Activated CD4-positive, alpha-beta T cell treated with anti-CD3 and anti-CD28 coated beads for 24 hours (primary cell): ENCODE measurements at places on chromosomes 7 and 10.

DNA sequence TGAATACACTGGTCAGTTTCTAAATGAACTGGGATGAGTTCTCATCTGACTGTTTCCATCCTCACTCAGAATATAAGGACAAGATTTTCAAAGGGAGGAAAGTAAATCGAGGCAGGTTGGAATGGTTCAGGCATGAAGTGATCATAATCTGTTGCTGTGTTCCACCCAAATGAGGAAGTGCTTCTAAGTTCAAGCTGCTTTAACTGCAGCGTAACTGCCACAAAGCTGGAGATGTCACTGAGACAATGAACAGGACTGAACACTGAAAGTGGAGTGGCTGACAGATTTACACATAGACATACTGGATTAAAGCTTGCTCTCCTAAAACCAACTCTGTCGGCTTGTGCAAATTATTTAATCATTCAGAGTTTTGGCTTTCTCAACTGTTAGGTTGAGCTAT is 66.6 kb downstream of the GPR37 start:
- no peak for DNase-seq

DNA sequence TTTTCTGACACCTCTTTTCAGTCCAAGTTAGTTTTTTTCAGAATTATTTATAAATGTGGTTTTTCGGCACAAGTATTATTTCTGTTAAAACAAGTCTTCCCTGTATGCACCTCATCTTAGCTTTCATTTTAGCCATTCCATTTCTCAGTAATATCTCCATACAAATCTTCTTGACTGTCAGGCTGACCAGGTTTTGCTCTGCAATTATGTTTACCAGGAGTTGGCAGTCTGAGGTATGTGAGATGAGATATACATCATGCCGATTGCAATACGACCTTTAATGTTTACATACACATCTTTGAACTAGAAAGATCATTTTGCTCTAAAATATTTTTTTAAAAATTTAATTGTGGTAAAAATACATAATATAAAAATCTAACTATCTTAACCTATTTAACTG is 209.8 kb downstream of the GPR158 start:
- DNase-seq = no peak

DNA sequence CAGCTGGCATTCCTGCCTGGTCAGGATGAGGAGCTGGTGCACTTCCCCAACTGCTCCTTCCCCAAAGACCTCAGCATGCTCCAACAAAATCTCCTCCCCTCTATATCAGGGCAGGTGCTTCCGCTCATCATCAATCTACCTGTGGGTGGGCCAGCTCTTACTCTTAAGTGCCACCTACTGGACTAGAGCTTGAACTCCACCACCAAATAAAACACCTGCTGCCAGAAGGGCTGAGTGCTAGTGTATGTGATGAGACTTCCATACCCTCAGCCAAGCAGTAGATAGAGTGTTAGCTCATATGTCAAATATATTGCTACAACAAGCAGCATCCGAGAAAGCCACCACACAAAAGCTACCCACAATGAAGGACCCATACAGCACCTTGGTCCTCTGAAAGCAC is 264.3 kb downstream of the RNLS start:
- DNase-seq = no peak

- DNase-seq = no peak
These were observed 191.7 kb downstream of the LRRN3 start for GRCh38 chr7:111282626-111283025.
